ENCODE measurements at places on chromosomes 13 and 19. TPM values are rescaled to one million over a fixed set of nuclear protein-coding genes. Genes with fewer than 3 reads are reported as not detected.
A peak's percentile ranks its signal among the peaks of the same experiment; 100 is the strongest.

The MCEMP1 gene
- not detected for total RNA-seq

The PRR22 gene
- total RNA-seq, result 0.92 TPM

The SWSAP1 gene
- 2.4 TPM for total RNA-seq

The ZNF610 gene
- total RNA-seq, result not detected

The CDX2 gene
- total RNA-seq, result not detected

The NANOS3 gene
- total RNA-seq, result 2.0 TPM

The B9D2 gene
- total RNA-seq, result 4.9 TPM

The CRX gene
- not detected for total RNA-seq

The WIZ gene
- total RNA-seq, result 48.6 TPM

The TNNT1 gene
- 7.6 TPM for total RNA-seq

The SHC2 gene
- total RNA-seq, result not detected

The ZNF723 gene
- total RNA-seq, result not detected

The LILRA1 gene
- not detected for total RNA-seq

The LGALS7 gene
- not detected for total RNA-seq

The ZNF177 gene
- total RNA-seq, result 0.80 TPM

The ZNF865 gene
- 13.3 TPM for total RNA-seq

The FCER2 gene
- total RNA-seq, result not detected

- DNase-seq, result no peak
These were observed 23.7 kb upstream of the GPR183 start for GRCh38 chr13:99330942-99331341.

GRCh38 chr19:3479177-3479833 lies 1.0 kb downstream of the SMIM24 start:
- no peak for DNase-seq

DNA sequence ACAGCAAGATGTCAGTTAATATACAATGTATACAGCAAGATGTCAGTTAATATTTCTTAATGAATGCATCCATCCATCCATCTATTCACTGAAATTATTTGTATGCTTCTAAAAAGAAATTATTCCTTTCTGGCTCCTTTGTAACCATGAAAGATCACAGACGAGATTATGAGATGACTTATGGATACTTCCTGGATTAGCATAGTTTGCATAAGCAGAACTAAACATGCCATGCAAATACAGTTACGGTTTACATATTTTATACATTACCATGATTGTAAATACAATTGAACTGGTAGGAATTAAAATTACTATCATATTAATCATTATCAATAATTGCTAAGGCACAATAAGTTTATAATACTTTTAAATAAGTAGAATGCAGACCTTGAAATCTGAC lies 32.7 kb downstream of the NALCN start:
- DNase-seq, result no peak

DNA sequence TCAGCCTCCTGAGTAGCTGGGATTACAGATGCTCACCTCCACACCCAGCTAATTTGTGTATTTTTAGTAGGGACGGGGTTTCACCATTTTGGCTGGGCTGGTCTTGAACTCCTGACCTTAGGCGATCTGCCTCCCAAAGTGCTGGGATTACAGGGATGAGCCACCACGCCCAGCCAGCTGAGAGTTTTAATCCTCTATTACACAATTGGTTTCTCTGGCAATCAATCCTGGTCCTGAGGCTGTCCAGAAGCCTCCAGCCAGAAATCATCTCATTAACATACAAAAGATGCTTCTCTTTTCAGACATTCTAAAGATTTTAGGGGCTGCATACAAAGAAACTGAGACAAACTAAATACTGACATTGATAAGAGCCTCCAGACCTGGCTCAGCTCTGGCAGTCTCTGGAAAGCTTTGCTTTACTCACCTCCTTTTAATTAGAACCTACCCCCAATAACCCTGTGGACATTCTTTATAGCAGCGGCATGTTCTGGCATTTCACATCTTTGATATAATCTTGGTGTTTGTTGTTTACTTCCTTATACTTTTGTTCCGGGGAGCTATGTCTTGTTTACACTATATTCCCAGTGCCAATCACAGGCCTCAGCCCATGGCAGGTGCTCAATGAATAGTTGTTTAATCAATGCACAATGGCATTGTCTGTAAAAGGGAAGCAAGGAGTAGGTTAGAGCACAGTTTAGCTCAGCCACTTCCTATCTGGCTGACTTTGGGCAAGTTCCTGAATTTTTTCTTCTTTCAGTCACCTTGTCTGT lies 4.1 kb upstream of the ZNF724 start:
- DNase-seq, result no peak

DNA sequence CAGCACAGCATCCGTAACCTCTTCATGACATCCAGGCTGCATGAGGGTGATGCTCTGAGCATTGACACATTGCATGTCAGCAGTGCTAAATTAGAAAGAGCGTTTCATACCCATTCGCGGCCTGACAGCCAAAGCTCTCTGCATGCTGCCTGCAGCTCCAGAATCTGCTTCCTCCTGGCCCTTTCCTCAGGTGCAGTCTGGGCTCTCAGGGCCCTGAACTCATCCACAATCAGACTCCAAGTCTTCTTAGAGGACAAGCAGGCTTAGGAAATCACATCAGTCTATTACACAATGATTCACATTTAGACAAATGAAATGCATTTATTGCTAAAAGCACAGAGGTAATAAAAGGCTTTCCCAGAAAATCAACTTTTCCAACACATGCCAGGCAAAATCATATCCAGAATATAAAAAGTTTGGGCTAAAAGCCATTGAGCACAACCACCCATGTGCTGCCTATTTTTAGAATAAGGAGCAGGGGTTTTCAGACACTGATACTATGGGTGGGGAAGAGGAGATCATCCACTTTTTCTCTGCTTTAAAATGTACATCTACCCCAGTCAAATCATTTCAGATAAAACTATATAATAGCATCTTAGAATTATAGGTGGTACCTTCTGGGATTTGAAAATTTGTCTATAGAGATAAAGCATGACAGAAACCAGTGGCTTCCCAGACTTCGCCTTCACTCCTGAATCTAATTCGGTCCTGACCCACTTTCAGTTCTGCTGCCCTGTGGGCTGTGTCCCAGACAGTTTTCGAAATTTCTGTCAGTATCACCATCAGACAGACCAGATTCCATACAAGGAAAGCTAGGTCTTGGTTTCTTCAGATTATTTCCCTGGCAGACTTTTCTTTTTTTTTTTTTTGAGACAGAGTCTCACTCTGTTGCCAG lies 109.3 kb downstream of the COL4A2 start:
- DNase-seq, result no peak

- peak; percentile 78 for DNase-seq
These were observed 74.3 kb upstream of the UBL3 start for GRCh38 chr13:29924482-29925350.

GRCh38 chr19:42311657-42312056 lies 1.5 kb upstream of the TMEM145 start:
- no peak for DNase-seq

GRCh38 chr13:23621316-23621645 lies 51.1 kb downstream of the TNFRSF19 start:
- DNase-seq, result peak; percentile 89

GRCh38 chr13:42873081-42873480 lies 91.7 kb downstream of the FAM216B start:
- DNase-seq, result no peak

- DNase-seq, result peak; percentile 40
These were observed 550 bp upstream of the DLL3 start for GRCh38 chr19:39497996-39498797.

DNA sequence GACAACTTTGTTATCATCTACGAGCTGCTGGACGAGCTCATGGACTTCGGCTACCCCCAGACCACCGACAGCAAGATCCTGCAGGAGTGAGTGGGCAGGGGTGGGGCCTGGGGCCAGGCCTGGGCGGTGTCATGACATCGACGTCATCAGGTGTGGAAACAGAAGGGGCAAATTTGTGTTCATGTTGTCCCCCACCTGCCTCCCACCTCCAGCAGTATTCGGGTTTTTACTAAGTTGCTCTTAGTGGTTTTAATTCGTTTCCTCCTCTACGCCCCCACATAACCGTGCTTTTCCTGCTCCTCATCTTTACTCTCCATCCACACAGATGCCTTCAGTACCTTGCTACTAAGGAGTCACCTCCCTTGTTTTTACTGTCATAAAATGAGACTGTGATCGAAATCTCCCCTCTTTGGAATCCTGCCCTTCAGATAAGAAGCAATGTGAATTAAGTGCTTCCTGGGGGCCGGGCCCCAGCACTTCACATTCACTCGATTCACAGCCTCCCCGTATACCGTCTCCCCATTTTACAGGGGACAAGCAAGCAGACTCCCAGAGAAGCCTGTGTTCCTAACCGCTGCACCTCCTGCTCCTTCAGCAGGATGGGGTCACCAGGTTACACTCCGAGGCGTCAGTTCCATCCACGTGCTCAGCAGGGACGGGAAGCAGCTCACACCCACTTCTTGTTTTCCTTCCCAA lies 10.5 kb downstream of the AP1M1 start:
- DNase-seq, result no peak

GRCh38 chr19:52219611-52220010 lies 29.8 kb downstream of the PPP2R1A start:
- DNase-seq, result no peak

DNA sequence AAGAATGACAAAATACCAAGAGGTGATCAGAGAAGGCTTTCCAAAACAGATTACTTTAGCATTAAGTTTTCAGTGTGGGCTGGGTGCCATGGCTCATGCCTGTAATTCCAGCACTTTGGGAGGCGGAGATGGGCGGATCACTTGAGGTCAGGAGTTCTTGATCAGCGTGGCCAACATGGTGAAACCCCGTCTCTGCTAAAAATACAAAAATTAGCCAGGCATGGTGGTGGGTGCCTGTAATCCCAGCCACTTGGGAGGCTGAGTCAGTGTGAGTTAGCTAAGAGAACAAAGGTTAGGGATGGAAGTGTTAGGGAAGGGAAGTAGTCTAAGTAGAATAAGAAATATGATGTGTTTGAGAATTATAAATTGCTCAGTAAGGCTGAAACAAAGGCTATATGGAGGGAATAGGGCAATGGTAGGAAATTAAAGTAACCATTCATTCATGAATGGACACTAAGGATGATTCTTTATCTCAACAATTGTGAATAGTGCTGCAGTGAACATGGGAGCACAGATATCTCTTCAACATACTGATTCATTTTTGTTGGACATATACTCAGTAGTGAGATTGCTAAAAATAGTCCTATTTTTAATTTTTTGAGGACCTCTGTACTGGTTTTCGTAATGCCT lies 3.9 kb upstream of the RCBTB2 start:
- no peak for DNase-seq

GRCh38 chr13:109180905-109181425 lies 551.6 kb downstream of the MYO16 start:
- peak; percentile 86 for DNase-seq

DNA sequence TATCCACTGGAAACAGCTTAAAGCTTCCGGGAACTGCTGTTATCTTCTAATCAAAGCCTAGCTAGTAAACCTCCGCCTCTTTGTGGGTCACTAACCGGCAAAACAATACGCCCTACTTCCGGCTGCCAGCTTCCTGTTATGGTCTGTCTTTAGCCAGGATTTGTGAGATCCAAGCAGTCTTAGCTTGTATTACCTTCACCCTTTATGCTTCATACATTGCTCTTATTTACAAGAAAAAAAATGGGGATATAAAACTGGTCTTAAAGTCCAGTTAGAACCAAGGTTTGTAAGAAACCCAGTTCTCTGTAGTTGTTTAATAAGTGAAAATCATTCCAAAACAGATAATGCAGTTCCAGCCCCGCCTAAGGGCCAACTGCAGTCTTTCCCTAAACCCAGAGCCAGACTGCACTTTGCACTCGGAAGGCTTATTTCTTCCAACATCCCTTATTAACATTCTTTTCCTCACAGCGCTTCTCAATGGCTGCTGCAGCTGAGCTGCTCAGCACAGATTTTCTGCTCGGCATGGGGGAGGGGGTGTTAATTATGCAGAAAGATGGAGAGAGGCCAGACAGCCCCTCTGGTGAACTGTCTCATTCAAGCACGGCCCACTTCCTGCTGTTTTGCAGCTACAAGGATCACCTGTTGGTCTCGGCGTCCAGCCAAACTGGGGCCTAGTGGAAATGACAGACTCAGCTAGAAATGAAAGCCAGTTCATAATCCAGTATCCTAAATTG lies 368.4 kb downstream of the KLF12 start:
- DNase-seq, result no peak

- peak; percentile 59 for DNase-seq
These were observed 7.1 kb downstream of the FOSB start for GRCh38 chr19:45474606-45475521.

- DNase-seq, result peak; percentile 72
These were observed 22.9 kb upstream of the POMP start for GRCh38 chr13:28636069-28636468.

DNA sequence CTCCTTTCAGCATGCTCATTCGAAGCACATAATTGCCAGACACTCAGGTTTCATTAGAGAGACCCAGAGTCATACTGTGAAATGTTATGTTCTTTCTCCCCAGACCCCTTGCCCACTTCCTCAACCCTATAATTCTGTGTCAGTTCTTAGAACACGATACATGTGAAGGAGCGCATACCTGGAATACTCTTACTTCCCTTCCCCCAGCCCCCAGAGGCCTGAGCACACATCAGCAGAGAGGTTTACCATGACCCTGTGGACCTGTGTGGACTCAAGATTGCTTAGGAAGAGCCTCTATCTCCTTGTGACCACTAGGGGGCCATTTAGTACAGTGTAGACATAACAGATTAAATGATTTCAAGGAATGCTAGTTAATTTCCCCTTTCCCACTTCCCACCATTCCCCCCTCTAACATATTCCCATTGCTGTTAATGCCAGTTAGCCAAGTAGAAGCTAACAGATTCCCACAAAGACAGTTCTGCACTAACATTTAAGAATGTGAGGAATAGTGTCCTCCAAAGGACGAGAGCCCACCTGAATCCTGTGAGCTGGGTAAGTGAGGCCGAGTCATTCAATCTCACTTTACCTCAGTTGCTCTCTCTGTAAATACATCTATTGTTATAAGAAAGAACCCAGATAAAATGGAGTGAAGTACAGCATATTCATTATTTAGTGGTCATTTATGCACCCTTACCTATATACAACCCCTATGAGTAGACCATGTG lies 154.2 kb upstream of the MAB21L1 start:
- peak; percentile 55 for DNase-seq

DNA sequence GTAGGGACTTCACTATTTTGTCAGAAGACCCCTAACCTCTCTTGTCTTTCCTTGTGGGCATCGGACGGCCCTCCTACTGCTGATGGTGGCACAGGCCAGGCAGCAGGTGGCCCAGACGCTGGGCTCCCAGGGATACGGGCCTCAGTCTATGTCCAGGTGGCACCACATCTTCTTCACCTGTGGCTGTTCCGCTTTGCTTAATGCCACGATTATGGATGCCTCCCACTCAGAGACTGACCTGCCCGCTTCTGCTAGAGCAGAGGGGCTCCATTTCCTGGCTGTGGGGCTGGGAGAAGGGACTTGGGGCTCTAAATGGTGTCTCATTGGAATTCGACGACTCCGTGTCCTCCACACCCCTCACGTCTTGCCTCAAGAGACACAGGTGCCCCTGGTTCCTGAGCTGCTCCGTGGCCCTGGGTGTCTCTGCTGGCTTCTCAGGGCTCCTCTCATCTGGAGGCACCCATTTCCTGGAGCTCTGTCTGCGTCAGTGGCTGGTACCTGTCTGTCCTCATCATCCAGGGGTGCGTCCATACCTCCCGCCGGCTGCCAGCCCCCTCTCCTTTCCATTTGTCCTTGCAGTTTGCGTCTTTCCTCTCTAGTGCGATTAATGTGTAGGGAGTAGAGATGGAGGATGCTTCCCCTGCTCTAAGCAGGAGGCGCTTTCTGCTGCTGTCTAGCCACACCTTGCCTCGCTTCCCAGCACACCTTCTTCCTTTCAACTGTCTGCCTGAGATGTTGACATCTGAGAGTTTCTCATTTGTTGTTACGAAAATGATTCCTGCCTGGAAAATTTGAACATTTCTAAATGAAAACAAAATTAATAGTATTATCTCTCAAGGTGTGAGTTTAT lies 63.4 kb downstream of the TEX29 start:
- DNase-seq, result no peak

GRCh38 chr13:41577436-41577835 lies 120.1 kb downstream of the RGCC start:
- DNase-seq, result no peak

- DNase-seq, result peak; percentile 96
These were observed 21.5 kb upstream of the GARRE1 start for GRCh38 chr19:34232566-34233481.

Data from HFFc6 (cell line).